ENCODE measurements at places on chromosomes 1 and 21.
A peak's percentile ranks its signal among the peaks of the same experiment; 100 is the strongest.

GRCh38 chr1:226991920-226992319 is 51.8 kb downstream of the COQ8A start:
- no peak for DNase-seq

GRCh38 chr1:230705289-230706019 is 8.5 kb downstream of the AGT start:
- DNase-seq, result no peak

- DNase-seq, result no peak
Observed at GRCh38 chr21:42518626-42519025, 5.0 kb downstream of the SLC37A1 start.

DNA sequence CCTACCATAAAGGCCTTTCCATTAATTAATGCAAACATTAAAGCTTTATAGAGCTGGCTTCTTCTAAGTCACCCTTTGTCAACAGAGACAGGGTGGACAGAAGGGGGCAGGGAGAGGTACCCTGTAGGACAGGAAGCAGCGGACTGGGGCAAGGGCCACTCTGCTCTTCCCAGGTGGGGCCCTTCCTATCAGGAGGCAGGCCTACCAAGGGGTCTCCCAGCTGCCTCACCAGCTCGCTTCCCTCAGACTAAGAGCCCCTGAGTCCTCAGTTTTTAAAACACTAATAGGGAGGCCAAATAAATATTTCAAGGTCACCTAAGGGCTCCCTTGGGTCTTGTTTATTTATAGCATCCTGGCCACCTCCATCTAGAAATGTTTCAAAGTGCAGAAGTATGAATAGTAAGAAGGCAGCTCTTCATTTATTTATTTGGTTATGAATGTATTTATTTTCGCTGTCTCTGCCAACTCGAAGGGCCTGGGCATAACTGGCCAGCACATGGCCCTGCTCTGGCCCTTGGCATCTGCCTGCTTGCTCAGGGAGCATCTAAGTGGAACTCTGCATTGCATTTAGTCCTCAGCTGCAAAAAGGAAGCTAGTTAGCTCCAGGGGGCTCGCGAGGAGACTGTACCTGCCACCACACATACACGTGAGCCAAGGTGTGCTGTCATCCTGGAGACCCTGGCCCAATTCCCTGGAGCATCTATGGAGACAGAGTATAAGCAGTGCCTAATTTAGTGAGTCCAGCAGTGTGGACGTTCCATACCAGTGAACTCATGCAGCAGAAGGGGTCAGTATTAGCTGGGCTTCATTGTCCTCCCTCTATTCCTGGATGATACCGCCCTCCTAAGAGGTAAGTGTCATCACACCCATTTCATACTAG is 395.1 kb upstream of the VAMP3 start:
- DNase-seq, result no peak

DNA sequence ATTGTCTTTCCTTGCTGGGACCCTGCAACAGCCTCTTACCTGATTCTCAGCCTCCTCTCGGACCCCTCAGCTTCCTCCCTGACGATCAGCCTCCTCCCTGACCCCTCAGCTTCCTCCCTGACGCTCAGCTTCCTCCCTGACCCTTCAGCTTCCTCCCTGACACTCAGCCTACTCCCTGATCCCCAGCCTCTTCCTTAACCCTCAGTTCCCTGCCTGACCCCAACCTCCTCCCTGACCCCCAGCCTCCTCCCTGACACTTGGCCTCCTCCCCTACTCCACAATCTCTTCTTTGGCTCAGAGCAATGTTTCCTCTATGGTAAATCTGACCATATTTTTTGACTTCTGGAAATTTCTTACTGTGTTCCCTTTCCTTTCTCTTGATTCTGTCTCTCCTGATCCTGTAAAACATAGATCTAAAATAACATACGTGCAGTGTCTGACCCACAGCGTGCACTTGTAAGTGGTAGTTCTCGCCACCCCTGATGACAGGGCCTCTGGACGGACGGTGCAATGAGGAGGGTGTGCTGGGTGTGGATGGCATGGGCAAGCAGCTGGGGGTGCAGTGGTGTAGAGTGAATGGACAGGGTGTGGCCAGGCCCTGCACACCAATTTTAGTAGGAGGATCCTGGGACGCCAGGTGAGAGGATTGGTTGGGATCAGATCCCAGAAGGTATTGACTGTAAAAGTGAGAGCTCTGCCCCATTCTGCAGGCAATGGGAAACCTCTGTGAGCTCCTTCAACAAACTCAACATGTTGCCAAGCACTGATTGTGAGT is 264.1 kb downstream of the FOXD2 start:
- DNase-seq, result no peak

DNA sequence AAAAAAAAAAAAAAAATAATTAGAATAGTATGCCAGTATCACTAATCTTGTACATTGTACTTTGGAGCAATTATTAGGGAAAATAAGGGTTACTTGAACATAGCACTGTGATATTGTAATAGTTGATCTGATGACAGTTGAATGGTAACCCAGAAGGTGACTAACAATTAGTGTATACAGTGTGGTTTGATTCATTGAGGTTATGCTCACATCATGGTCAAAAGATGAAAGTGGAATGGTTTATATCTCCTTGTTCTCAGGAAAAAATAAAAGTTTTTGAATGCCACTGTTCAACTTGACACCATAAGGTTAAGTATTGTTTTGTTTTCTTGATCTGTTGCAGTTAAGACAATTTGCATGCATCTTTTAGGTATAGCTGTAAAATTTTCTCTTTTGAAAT is 87.0 kb downstream of the GPR52 start:
- no peak for DNase-seq

DNA sequence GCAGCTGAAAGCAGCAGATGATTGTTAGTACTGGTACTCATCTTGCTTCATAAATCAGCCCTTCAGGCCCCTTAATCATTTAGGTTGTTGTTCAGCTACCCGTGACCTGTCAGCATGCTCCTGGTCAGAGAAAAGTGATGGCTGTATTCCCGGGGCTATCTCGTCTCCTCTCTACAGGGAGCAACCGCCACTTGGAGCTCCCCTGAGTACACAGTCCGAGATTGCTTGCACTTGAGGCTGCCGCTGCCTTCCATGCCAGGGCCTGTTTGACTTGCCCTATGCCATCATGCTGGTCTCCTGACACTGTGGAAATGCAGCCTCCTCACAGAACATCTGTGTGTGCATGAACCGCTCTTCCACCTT is 97.5 kb downstream of the SPATA46 start:
- DNase-seq, result no peak

DNA sequence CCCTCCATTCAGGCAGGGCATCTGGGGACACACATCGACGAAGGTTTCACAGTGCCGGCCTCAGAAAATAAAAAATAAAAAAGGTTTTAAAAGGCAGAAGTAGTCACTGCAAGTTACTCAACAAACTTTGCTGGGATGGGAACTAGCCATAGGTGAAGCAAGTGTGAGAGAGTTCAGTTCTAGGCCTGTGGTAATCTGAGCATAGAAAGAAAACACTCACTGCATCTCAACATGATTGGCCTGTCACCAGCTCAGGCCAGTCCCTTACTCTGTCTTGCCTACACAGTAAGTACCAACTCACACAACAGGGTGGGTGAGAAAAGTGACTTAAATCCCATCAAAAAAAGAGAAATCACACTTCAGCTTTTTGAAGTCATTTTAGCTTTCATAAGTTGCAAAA is 30.2 kb upstream of the ADAM30 start:
- no peak for DNase-seq

DNA sequence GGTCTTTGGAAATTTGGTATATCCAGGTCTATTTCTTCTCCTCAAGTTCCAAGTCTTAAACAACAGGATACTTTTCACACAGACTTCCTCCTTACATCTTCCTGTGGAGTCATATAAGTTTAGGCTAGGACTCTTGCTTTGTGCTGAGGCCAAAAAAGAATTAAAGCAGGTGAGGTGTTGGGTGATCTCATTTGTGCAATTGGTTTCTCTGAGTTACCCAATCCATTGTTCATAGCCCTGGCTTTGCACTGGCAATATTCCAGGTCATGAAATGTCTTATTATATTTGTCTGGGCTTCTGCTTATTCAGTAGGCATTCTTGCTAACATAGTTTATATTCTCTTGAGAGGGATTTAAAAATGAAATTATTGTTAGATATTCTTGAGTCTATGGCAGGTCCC is 14.1 kb upstream of the KIAA0040 start:
- no peak for DNase-seq

GRCh38 chr1:12340544-12340930 is 110.7 kb downstream of the VPS13D start:
- no peak for DNase-seq

DNA sequence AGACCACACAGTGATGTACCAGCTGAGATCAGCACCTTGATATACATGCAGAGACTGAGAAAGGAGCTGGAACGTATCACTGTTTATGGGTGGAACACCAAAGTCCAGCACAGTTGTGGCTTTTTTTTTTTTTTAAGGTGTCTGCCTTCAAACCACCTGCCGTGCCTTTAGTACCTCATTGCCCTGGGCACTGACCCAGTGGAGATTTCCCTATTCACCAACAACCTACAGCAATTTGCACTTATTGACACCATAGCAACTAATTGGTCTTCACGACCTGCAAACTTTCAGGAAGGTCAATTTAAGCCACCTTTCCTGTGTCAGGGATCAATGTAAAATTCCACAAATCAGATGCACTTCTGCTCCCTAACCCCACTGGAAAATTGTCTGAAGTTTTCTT is 181.6 kb upstream of the ADGRL2 start:
- no peak for DNase-seq

DNA sequence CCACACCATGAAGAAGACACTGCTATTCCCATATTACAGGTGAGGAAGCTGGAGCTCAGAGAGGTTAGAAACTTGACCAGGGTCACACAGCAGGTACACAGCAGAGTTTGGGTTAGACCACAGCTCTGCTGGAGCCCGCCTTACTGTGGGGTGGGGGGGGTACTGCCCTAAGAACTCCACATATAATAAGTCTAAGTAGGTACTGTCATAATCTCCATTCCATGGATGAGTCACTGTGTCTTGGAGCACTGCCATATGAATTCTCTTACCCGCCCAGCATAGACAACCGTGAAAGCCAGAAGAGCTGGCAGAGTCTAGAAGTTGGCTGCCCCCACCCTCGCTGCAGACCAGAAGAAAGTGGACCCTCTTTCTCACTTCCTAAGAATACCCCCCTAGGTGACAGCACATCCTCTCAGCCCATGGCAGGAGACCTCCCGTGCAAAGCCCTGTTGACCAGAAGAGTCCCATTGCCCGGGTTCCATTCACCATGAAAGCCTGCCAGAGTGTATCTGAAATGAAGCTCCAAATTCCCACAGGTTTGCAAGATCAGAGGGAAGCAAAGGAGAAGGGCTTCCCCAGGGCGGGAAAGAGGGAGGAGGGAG is 5.2 kb upstream of the PLA2G2D start:
- DNase-seq, result no peak

DNA sequence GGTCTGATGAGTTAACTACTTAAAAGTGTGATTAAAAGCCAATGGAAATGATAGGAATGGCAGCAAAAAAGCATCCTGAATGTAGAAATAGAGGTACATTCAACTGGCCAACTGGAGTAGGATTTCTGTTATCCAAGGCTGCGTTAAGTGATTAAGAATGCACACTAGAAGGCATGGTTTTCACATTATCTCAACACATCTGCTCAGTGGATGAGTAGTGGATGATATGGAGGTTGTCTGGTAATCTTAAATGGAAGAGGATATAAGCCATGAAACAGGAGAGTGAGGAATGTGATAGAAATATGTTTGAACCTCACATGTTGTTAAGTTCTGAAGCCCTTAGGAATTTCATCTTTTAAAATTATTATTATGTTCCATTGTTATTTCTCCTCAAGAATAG is 839.9 kb downstream of the USP25 start:
- no peak for DNase-seq

DNA sequence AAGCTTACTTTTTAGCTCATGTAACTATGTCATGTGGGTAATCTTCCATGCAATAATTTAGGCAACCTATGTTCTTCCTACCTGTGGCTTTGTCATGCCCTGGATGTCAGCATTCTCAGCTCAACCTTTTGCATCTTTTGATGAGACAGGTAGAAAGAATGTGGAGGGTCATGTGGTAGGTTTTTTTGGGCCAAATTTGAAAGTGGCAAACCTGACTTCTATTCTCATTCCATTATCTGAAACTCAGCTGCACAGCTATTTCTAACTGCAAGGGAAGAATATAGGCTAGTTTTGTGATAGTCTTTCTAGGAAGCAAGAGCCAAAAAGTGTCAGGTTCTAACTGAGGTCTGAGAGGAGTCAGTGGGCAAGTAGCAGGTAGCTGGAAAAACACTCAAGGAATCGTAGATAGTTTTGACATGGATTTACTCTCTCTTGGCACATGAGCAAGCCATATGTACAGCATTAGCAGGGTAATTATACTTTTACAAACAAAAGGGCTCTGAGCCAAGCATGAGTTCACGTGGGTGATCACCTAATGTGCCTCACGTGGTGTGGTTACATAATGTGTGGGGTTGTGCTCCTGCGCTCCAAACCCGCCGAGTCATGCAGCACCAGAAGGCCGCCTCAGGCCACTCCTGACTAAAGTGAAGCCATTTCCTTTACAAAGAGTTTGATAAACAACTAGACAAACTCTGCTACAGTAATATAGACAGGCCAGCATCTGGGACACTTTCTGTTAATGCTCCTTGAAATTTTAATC is 1013.8 kb downstream of the PLA2G4A start:
- no peak for DNase-seq

DNA sequence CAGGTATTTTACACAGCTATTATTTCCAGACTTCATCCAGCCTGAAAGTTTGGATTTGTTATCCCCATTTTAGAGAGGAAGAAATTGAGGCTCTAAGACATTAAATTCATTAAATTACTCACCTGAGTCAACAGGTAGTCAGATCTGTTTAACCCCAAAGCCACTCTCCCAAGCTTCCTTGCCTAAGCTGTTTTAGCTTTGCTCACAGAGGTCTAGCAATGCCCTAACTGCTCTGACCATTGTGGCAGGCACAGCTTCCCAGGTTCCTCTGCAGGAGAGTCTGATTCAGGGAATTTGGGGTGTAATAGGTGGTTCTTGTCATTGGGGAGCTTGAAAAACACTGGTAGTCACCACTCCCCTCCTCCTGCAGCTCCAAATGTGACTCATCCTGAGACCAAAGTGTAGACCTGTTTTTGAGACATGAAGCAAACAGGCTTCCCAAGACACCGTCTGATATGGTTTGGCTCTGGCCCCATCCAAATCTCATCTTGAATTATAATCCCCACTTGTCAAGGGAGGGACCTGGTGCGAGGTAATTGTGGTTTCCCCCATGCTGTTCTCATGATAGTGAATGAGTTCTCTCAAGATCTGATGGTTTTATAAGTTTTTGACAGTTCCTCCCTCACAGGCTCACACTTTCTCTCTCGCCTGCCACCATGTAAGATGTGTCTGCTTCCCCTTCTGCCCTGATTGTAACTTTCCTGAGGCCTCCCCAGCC is 142.8 kb upstream of the DNAH14 start:
- no peak for DNase-seq

- DNase-seq, result peak; percentile 65
Observed at GRCh38 chr1:3900969-3901529, 977 bp upstream of the C1orf174 start.

- no peak for DNase-seq
Observed at GRCh38 chr1:54156986-54157385, 4.2 kb upstream of the CDCP2 start.

DNA sequence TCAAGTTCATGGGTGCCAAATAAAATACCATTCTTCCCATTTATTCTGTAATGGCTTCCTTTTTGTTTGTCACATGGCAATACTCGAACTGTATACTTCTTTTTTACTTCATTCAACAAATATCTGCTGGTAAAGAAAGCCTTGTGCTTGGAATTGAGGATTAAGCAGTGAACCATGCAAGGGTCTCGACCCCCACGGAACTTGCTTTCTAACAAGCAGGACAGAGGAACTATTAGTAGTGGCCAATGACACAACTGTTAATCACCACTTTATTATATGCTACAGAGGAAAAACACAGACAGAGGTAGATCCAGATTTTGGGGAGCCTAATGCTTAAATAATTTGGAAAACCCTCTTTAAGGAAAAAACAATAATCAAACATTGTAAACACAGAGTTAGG is 542.2 kb downstream of the DPYD start:
- no peak for DNase-seq
